ENCODE measurements at places on chromosomes 3 and 15.

- DNase-seq = peak; percentile 15
Observed at GRCh38 chr3:100311011-100311410, 23.5 kb upstream of the NIT2 start.

DNA sequence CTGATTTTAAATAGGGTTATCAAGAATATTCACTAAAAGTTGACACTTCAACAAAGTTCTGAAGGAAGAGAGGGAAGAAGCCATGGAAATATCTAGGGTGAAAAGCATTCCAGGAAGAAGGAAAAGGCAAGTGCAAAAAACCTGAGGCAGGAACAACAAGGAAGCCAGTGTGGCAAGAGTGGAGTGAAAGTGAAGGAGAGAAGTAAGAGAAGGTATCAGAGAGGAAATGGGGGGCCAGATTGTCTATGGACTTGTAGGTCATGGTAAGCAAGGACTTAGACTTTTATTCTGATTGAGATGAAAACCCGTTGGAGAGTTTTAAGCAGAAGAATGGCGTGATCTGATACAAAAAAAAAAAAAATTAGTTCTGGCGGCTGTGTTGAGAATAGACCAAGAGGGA is 18.5 kb upstream of the ZNF609 start:
- no peak for DNase-seq

GRCh38 chr15:40238532-40239403 is at the start of gene PAK6:
Gene PAK6 (plus strand): TSS chr15:40239063. CDS start chr15:40264786, 25,723 bp downstream.
- DNase-seq = peak; percentile 90

GRCh38 chr3:23496165-23496564 is 293.0 kb downstream of the UBE2E2 start:
- DNase-seq = no peak

- no peak for DNase-seq
Observed at GRCh38 chr3:72204452-72204851, 419.5 kb upstream of the PROK2 start.

Data from GM23248 (cell line).